ENCODE measurements at places on chromosomes 6 and 20.

DNA sequence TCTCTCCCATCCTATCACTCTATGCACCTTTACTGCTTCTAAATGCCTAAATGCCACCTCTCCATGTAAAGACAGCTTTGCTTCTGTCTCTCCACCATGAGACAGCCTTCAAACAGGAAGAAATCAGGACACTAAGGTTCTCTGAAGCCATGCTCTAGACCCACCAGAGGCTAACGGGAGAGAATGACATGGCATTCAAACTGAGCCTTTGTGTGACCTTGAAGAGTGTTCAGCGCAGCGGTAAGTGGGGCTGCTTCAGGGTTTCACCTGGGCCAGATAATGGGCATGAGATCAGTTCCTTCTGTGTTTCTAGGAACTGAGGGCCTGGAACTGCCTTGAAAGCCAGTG, 20.1 kb downstream of the FAM50B start:
- no peak for DNase-seq

DNA sequence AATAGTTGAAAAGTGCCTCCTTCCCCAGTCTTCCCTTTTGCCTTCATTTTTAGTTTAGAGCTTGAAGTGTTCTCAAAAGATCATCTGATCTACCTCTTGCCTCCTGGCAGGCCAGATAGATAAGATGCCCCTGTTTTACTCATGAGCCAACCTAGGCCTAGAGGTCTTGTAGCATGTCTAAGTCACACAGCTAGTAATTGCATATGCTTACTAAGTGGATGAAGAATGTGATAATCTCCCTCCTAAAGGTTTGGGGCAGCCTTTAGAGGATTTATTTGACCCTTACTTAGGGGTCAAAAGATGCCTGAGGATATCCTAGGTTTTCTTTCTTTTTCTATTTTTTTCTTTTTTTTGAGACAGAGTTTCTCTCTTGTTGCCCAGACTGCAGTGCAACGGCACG, 2.1 kb downstream of the C6orf141 start:
- no peak for DNase-seq

- DNase-seq, result peak; percentile 78
These were observed 49.6 kb upstream of the PTPRK start for GRCh38 chr6:128569732-128570679.

- DNase-seq, result peak; percentile 25
These were observed 729.4 kb downstream of the TENT5A start for GRCh38 chr6:81023007-81023582.

All from cardiac fibroblast (primary cell).